EH (cell line): ENCODE measurements at places on chromosomes 5 and 9.
A peak's percentile ranks its signal among the peaks of the same experiment; 100 is the strongest.

GRCh38 chr5:140196115-140196814 is 21.3 kb downstream of the CYSTM1 start:
- DNase-seq, result no peak

DNA sequence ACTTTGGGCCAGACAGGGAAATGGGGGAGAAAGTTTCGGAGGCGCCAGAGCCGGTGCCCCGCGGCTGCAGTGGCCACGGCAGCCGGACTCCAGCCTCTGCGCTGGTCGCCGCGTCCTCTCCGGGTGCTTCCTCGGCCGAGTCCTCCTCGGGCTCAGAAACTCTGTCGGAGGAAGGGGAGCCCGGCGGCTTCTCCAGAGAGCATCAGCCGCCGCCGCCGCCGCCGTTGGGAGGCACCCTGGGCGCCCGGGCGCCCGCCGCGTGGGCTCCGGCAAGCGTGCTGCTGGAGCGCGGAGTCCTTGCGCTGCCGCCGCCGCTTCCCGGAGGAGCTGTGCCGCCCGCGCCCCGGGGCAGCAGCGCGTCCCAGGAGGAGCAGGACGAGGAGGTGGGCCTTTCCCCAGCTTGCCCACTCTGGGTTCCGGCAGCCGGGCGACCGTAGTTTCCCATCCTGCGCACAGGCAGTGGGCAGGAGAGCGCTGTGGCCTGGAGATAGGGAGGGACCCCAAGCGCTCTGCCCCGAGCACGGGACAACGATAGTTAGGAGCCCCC is 516 bp downstream of the MAST4 start:
- DNase-seq, result peak; percentile 13

GRCh38 chr5:134258896-134259295 is 33.0 kb upstream of the PPP2CA start:
- no peak for DNase-seq

- peak; percentile 75 for DNase-seq
These were observed 344.1 kb downstream of the BNC2 start for GRCh38 chr9:16526380-16526779.

DNA sequence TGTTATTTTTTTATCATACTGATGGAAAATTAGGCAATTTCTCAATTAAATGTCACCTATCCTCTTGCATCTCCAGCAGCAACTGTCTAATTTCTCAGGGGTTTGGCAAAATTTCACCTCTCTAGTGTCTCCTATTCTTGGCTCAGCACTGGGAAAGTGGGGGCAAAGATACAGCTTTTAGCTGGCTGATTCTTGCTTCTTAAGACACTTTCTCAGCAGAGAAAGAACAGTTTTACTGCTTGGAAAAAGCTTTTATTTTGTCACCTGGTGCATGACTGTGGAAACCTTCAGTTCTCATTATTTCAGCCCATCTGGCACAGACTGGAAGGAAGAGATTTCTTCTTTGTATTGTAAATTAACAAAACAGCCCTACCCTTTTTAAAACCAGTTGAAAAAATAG is 283.6 kb upstream of the SGCD start:
- no peak for DNase-seq

DNA sequence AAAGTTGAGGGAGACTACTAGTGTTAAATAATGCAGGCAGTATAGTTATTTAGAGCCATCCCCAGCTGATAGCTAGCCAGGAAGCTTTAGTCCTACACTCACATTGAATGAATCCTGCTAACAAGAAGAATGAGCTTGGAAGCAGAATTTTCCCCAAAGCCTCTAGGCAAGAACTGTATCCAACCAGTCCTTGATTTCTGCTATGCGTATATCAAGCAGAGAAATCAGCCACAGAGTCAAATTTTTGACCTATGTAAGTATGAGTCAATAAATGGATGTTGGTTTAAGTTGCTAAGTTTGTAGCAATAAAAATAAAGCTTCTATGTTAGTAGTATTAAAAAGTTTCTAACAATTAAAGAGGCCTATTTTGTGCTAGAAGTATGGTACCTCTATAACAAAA is 672.1 kb upstream of the CHD1 start:
- no peak for DNase-seq

GRCh38 chr5:14958188-14958587 is 86.6 kb upstream of the ANKH start:
- peak; percentile 13 for DNase-seq

DNA sequence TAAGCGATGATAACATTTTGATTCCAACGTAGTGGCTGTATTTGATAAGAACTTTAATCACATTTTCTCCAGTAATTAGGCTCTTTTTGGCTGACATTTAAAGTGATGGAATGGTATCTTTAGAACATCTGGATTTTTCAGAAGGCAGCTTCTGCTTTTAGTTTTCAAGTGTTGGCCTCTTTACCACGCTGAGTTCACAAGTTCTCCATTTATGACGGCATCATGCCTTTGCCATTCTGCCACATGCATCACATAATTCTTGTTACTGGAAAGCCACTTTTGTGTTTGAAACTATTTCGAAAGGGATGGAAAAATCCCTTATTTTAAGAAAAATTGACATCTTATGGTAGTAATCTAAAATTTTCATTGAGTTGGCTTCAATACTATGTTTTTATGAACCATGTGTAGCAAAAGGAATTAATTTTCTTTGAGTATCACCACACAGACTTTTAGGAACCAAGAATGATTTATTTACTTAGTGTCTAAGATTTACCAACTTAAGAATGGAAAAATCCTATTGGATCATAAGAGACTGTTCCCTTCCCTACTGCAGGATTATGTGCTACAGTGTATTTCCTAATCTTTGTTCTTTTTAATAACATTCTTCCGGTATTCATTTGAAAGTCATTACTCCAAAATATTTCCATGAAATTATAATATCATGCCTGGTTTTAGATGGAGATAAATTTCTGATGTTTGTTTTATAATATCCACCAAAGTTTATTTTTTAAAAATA is 344.2 kb downstream of the ADGRV1 start:
- no peak for DNase-seq

DNA sequence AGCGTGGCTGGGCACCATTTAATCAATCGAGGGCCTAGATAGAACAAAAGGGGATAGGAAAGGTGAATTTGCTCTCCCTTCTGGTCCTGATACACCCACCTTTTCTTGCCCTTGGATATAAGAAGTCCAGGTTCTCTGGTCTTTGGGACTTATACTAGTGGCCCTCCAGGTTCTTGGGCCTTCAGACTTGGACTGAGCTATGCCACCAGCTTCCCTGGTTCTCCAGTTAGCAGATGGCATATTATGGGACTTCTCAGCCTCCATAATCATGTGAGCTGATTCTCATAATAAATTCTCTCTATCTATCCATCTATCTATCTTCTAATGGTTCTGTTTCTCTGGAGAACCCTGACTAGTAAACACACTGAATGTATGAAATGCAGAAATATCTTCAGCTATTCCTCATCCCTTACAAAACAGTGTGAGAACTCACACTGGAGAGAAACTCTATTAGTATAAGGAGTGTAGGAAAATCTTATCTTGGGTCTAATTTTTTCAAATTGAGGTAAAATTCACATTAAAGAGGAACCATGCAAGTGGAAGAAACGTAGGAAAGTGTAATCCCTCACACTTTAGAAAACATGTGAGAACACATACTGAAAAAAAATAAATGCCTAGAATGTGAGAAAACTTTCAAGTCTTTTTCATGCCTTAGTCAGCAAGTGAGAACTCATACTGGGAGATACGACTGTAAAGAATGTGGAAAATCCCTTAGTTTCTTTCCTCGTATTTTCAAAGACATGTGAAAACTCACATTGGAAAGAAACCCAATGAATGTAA is 15.5 kb downstream of the PCDHB15 start:
- DNase-seq, result peak; percentile 7

GRCh38 chr9:89595646-89596045 is 9.2 kb upstream of the GADD45G start:
- DNase-seq, result no peak

- DNase-seq, result peak; percentile 75
These were observed 186.7 kb upstream of the NR4A3 start for GRCh38 chr9:99635032-99635431.

DNA sequence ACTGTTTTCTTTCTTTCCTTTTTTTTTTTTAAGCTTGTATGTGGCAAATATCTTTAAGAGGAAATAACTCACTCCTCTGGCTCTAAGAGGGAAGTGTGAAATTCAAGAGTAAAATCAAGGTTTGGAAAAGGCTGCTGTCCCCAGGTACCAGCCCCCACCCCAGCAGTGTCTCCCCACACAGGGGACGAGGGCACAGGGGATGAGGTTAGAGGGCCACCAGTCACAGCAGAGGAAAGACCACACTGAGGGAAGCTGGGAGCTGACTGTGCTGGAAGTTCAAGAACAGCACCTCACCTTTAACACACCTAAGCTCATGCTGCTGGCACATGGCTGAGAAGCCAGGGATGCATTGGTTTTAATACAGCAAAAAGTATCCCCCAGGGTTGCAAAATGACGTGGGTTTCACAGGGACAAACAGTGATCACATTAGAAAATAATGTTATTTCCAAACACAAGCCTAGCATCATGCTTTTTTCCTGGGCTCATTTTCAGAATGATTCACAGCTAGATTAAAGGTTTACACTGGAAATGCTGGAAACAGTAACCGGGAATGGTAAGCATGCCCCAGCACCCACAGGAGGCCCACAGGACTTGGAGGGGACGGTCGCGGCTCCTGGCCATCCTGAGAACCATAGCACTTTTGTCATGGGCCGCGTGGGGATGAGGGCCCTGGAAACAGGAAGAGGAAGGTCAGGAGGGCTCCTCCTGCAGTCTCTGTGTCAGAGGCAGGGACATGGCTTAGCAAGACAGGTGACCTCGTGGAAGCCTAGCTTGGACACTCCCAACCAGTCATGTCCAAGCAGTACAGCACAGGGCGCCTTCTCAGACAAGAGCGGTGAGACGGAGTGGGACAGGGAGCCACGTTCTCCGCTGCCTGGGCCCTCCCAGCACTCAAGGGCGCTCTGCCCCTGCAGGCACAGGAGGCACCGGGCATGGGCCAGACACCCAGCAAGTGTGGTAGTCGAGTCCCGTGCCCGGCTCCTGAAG is 6.9 kb downstream of the LPCAT1 start:
- DNase-seq, result peak; percentile 76
